ENCODE measurements at places on chromosomes 3 and 15.

- DNase-seq = no peak
Observed at GRCh38 chr3:177321819-177322218, 124.5 kb upstream of the TBL1XR1 start.

GRCh38 chr3:175129126-175129525, 270.0 kb downstream of the NAALADL2 start:
- DNase-seq = no peak

DNA sequence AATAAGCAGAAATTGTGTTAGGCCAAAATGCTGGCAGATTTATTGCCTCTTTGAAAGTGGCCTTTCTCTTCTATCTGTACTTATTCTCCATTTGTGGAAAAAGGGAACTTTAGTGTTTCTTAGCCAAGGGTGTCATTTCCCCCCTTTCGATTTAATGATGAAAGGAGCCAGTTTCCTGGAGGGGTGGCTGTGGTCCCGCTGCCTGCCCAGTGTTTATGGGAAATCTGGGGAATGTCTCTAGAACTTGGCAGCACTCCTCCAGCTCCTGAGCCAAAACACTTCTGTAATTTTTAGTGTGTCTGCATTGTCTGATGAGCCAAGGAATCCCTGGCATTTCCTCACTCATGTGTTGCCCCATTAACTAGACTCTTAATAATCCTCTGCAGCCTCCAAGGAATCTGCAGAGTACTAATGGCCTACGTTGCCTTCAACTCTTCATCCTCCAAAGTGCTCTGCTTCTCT, 448.8 kb downstream of the GRM7 start:
- DNase-seq = no peak

GRCh38 chr3:45010811-45011333, 15.2 kb upstream of the CLEC3B start:
- no peak for DNase-seq

- DNase-seq = no peak
Observed at GRCh38 chr3:149801639-149802038, 9.3 kb upstream of the ANKUB1 start.

GRCh38 chr3:50405249-50405648, 45.9 kb upstream of the TMEM115 start:
- DNase-seq = no peak
